Ascending aorta (tissue), 2 donors: ENCODE measurements at places on chromosomes 2 and 18. TPM values are rescaled to one million over a fixed set of nuclear protein-coding genes. Genes with fewer than 3 reads are reported as not detected.

DNA sequence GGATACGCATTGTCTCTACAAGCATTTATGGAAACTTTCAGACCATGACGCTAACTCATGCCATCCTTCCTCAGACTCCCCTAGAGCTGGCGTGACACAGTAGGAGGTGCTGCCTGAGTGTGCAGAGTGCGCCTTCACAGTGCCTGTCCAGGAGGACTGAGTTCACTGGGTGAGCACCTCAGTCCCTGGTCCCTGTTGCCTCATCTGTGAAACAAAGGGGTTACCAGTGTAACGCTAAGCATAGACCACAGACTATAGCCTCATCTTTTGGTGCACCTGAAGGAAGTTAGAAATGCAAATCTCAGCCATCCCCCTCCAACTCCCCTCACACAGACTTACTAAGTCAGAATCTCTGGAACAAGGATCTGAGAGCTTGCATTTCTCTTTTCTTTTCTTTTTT, 142.8 kb downstream of the TMEM17 start:
- H3K27me3 ChIP-seq: no peaks in the 10 kb centered on the region
- H3K27ac ChIP-seq: no peak overlapping the region
- no peaks in the 10 kb centered on the region for H3K4me1 ChIP-seq
- no peaks in the 10 kb centered on the region for H3K36me3 ChIP-seq
- no peak for DNase-seq
- no peak overlapping the region for H3K4me3 ChIP-seq

GRCh38 chr2:20737505-20737904, 70.6 kb downstream of the GDF7 start:
- H3K27me3 ChIP-seq: no peaks in the 10 kb centered on the region
- no peaks in the 10 kb centered on the region for H3K4me1 ChIP-seq
- DNase-seq: no peak
- H3K4me3 ChIP-seq: no peak overlapping the region
- peaks cover 2% of the 10 kb centered on the region for H3K36me3 ChIP-seq

DNA sequence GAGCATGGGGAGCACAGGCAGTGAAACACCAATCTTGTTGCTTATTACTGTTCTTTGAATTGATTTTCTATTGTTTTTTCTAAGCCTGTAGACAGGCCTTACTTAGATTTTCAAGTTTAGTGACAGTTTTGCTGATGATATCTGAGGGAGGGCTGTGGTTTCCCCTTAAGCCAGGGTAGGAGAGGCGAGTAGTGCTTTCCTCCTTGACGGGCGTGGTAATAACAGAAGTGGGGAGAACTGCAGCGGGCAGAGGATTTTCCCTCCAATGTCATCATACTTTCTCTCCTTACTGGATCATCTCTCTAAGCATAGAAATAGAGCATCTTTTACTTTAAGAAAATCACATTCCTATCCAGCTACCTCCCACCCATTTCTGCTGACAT, 314.4 kb downstream of the ALK start:
- DNase-seq: no peak
- no peak overlapping the region for H3K4me3 ChIP-seq
- no peaks in the 10 kb centered on the region for H3K36me3 ChIP-seq
- no peaks in the 10 kb centered on the region for H3K27me3 ChIP-seq

GRCh38 chr2:20755132-20755800, 67.6 kb downstream of the LDAH start:
- no peak overlapping the region for H3K27ac ChIP-seq
- H3K27me3 ChIP-seq: no peaks in the 10 kb centered on the region
- DNase-seq: no peak
- H3K4me1 ChIP-seq: no peaks in the 10 kb centered on the region

DNA sequence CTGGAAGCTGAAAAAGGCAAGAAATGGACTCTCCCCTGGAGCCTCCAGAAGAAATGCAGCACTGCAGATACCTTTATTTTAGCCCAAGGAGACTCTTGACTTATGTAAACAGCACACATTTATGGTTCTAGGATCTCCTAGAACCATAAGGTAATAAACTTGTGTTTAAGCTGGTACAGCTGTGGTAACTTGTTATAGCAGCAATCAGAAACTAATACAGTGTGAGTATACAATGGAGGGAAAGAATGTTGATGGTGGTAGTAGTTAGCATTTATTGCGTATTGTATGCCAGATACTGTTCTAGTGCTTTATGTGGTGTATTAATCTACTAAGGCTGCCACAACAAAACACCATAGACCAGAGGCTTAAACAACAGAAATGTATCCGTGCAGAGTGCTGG, 40.6 kb downstream of the FOSL2 start:
- H3K27ac ChIP-seq: no peak overlapping the region
- H3K27me3 ChIP-seq: no peaks in the 10 kb centered on the region
- H3K4me3 ChIP-seq: no peak overlapping the region
- DNase-seq: no peak
- no peaks in the 10 kb centered on the region for H3K4me1 ChIP-seq

DNA sequence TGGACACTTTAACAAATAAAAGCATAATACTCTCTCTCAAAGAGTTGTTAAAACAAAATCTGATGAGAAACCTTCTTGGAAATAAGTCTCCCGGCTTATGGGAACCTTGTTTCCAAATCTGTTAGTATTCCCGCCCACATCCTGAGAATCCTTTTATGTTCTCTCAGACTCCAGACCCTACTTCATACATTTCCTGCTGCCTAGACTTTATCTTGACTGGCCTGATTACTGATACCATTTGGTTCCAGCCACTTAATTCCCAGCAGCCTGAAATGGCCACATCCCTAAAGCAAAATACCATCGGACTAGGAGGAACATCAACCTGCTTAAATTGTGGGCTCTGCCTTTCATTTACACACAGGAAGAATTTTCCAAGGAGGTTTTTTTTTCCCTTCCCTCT, 79.1 kb upstream of the CYP1B1 start:
- H3K4me1 ChIP-seq: peaks cover 11% of the 10 kb centered on the region
- no peaks in the 10 kb centered on the region for H3K27me3 ChIP-seq
- DNase-seq: no peak
- H3K36me3 ChIP-seq: no peaks in the 10 kb centered on the region
- H3K4me3 ChIP-seq: no peak overlapping the region

- no peaks in the 10 kb centered on the region for H3K36me3 ChIP-seq
These were observed 76.9 kb downstream of the PTPN4 start for GRCh38 chr2:119836455-119837142.

DNA sequence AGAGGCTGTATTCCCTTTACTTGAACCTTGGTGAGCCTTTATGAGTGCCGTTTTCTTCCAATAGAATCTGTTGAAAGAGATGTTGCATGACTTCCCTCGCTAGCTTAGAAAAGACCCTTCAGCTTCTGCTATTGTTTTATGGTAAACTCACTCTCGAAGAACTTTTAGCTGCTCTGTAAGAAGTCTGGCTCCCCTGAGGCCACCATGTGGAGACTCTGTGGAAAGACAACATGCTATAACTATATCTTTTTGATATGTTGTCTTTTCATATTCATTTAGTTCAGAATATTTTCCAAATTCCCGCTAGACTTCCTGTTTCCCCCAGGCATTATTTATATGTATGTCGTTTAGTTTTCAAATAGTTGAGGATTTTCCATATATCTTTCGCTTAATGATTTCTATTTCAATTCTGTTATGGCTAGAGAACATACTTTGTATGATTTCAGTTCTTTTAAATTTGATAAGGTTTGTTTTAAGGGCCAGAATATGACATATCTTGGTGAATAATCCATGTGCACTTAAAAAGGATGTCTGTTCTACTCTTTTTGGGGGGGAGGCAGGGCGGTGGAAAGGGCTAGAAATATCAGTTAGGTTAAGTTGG, 64.1 kb downstream of the PTPN4 start:
- H3K27me3 ChIP-seq: no peaks in the 10 kb centered on the region
- H3K36me3 ChIP-seq: no peaks in the 10 kb centered on the region
- no peaks in the 10 kb centered on the region for H3K4me1 ChIP-seq

GRCh38 chr2:54878182-54878581, 154.7 kb downstream of the EML6 start:
- no peak overlapping the region for H3K27ac ChIP-seq
- no peak for DNase-seq
- no peaks in the 10 kb centered on the region for H3K4me1 ChIP-seq
- no peaks in the 10 kb centered on the region for H3K36me3 ChIP-seq

DNA sequence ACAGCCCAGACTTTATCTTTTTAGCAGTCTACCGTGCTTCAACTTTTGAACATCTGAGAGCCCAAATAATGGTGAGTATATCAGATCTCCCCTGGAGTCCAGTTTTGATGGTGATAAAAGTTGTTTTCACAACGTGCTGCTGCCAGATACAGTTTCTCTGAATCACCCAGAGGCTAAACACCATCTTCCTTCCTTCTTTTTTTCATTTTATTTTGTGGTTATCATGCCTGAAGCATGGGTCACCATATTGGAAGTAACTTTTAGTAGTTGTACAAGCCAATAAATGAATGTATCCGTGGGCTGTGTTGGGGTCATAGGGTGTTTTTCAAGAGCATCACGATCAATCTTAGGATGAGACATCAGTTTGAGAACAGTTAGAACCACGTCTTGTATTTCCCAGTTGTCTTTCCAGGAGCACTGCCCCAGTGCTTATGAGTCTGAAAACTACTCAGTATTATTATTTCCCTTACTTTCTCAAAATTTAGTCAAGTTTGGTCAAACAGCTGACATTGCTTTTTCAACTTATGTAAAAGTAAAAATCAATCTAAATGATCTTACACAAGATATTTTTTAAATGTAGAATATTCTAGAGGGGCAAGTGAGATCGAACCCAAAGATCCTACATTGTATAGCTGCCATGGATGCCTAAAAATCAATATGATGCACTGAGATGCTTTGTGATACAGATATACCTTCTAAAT, 311.4 kb downstream of the CTNNA2 start:
- no peak overlapping the region for H3K4me3 ChIP-seq
- H3K4me1 ChIP-seq: no peaks in the 10 kb centered on the region
- DNase-seq: no peak
- no peaks in the 10 kb centered on the region for H3K27me3 ChIP-seq
- H3K36me3 ChIP-seq: no peaks in the 10 kb centered on the region

DNA sequence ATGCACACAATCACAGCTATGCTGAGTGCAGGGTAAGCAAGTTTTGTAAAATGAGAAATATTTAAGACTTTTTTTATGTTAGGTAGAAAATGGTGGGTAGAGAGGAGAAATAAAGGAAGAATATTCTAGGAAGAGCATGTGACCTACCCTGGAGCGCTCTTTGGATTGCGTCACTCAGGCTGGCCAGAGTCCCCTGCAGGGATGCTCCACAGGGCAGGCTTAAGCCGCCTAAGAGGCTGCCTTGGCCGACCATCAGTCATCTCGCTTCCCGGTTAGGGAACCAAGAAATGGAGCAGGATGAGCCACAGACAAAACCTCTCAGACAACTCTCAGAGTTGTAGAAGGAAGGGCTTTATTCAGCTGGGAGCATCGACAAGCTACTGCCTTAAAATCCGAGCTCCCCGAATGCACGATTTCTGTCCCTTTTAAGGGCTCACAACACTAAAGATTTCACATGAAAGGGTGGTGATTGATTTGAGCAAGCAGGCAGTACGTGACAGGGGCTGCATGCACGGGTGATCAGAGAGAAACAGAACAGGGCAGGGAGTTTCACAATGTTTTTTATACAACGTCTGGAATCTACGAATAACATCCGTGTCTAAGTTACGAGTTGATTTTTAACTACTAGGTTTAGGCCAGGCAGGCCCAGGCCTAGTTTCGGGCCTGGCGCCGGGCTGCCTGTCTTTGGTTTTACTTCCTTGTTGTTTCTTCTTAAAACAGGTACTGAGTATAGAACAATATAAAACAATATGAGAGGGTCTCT, 1072.0 kb downstream of the CBLN2 start:
- no peak overlapping the region for H3K27ac ChIP-seq
- H3K4me3 ChIP-seq: no peak overlapping the region
- no peak for DNase-seq
- no peaks in the 10 kb centered on the region for H3K36me3 ChIP-seq
- no peaks in the 10 kb centered on the region for H3K4me1 ChIP-seq

DNA sequence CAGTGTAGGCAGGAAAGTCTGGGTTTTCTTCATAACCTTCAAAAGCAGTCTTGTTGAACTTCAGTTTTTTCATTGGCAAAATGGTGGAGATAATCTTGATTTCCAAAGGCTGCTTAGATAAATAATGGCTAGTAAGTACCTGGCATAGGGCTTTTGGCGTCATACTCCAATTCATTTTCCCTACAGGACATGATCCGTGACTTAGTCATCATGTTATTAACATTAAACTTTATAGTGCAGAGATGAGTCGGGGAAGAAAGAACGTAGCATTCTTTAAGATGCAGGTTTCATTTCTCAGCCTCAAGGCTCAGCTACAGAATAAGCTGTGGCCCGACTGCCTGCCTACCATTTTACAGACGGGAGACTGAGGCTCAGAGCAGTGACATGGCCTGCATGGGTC, 64.0 kb downstream of the RALBP1 start:
- peaks cover 2% of the 10 kb centered on the region for H3K4me1 ChIP-seq
- no peak overlapping the region for H3K4me3 ChIP-seq
- no peak overlapping the region for H3K27ac ChIP-seq
- peaks cover 24% of the 10 kb centered on the region for H3K36me3 ChIP-seq
- H3K27me3 ChIP-seq: no peaks in the 10 kb centered on the region

DNA sequence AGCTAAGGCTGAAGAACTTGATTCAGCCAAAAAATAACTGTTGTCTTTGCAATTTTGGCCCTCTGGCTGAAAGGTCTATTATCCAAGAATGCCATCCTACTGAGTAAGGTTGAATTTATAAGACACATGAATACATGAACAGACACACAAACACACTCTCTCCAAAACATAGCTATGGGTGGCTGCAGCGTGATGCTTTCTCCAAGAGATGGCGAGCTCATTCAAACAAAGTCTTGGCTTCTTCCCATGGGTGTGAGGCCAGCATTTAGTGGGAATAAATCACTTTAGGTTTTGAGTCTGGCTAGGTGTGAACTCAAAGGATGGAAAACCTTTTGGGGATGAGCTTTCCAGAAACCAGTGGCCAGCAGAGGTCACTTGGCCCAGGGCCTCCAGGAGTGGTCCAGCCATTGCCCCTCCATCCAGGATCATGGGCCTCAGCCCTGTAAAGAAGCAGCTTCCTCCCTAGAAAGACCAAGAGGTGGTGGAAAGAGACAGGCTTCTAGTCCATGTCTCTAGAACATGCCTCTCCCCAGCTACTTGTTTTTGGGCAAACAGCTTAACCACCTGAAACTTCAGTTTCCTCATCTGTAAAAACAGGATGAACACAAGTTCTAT, 11.0 kb upstream of the OSR1 start:
- H3K4me1 ChIP-seq: no peaks in the 10 kb centered on the region
- no peaks in the 10 kb centered on the region for H3K36me3 ChIP-seq
- no peak overlapping the region for H3K4me3 ChIP-seq
- no peak overlapping the region for H3K27ac ChIP-seq
- no peaks in the 10 kb centered on the region for H3K27me3 ChIP-seq

DNA sequence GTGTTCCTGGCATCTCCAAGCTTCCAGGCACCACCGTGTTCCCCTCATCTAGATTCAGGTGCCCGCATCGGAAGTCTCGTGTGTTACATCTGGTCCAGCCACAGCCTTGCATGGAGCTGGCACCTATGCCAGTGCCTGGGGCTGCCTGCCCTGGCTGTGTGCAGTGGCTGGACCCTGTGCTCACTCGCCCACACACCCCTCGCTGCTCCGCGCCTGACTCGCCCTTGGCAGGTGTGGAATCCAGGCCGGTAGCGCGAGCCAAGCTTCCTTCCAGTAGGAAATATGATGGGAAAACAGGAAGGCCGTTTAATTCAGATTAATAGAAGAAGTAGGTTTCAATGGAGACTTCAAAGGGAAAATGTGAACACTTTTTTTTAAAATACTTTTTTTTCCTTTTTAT, 78.0 kb downstream of the PTPN4 start:
- H3K4me3 ChIP-seq: no peak overlapping the region
- no peaks in the 10 kb centered on the region for H3K27me3 ChIP-seq
- H3K36me3 ChIP-seq: no peaks in the 10 kb centered on the region
- no peak for DNase-seq

The ITGAV gene
- 115 TPM for total RNA-seq

The C2orf15 gene
- 0.32 TPM for total RNA-seq

The KCNG2 gene
- not detected for total RNA-seq

The SLC11A1 gene
- total RNA-seq: 16.4 TPM

The TDRD15 gene
- not detected for total RNA-seq
